Sigmoid colon (tissue), 7 donors: ENCODE measurements at places on chromosomes 12 and 14. TPM values are rescaled to one million over a fixed set of nuclear protein-coding genes. Genes with fewer than 3 reads are reported as not detected.

Gene REM2
- total RNA-seq: 1.4 TPM

Gene MYRFL
- not detected for total RNA-seq

- H3K4me3 ChIP-seq: no peak overlapping the region
- H3K4me1 ChIP-seq: no peaks in the 10 kb centered on the region
- H3K27me3 ChIP-seq: no peaks in the 10 kb centered on the region
- DNase-seq: no peak
Measured at GRCh38 chr12:33587354-33587753, 147.7 kb upstream of the SYT10 start.

DNA sequence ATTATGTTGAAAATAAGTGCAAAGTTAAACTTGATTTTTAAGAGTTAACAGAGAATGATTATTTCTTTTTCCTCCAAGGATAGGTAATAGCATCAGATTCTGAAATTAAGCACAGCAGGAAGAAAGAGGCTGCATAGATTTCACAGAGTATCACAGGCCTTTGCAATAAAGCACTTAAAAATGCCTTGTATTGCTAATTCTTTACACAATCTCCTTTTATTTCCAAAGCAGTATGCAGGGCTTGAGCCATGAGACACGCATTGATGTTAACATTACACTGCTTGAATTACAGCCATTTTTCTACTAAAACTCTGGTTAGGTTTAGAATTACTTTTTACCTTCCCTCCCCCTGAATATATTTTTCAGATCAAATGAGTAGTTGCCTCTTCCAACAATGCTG, 398.3 kb downstream of the BCAT1 start:
- H3K27me3 ChIP-seq: no peaks in the 10 kb centered on the region
- no peaks in the 10 kb centered on the region for H3K36me3 ChIP-seq
- no peak overlapping the region for H3K4me3 ChIP-seq
- DNase-seq: no peak

DNA sequence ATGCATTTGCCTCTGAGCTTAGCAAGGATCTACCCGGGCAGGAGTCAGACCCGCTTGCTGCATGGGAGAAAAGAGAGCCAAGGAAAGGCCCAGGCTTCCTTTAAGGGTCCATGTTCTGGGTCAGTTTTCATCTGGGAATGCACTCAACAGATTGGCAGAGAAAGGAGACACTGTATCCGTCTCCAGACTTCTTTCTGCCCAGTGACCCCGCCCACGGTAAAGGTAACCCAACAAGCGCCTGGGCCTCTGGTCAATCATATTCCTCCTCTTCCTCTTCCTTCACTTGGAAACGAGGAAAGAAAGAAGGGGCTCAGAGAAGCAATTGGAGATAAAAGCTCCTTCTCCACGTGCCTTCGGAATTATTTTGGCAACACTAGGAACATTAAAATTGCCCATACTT, 27.1 kb upstream of the TCP11L2 start:
- no peak overlapping the region for H3K27ac ChIP-seq
- H3K4me1 ChIP-seq: no peaks in the 10 kb centered on the region
- no peak overlapping the region for H3K4me3 ChIP-seq
- DNase-seq: no peak
